ENCODE measurements at places on chromosomes 1 and 21.

- no peak for DNase-seq
Observed at GRCh38 chr1:94434365-94435045, 16.3 kb downstream of the ABCD3 start.

- DNase-seq, result no peak
Observed at GRCh38 chr1:53625766-53626520, 113.0 kb downstream of the GLIS1 start.

GRCh38 chr1:156065212-156065611, 4.3 kb downstream of the RAB25 start:
- DNase-seq, result no peak

DNA sequence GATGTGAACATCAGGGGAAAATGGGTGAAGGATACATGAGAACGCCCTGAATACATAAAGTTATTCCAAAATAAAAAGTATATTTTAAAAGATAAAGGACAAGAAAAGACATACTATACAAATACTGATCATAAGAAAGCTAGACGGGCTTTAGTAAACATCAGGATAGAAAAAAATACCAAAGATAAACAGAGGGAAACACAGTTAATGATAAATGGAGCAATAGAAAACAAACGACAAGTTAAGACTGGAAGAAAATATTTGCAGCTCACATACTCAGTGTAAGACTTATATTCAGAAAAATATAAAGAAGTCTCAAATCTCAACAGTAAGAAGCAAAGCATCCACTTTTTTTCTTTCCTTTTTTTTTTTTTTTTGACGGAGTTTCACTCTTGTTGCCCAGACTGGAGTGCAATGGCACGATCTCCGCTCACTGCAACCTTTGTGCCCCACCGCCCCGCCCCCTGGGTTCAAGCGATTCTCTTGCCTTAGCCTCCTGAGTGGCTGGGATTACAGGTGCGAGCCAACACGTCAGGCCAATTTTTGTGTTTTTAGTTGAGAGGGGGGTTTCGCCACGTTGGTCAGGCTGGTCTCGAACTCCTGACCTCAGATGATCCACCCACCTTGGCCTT, 94.8 kb downstream of the OMA1 start:
- DNase-seq, result no peak

- DNase-seq, result no peak
Observed at GRCh38 chr1:171597203-171597602, 24.8 kb upstream of the MYOCOS start.

- no peak for DNase-seq
Observed at GRCh38 chr1:224498574-224499170, 64.1 kb upstream of the WDR26 start.

- DNase-seq, result no peak
Observed at GRCh38 chr1:240402326-240402725, 209.6 kb downstream of the GREM2 start.

- no peak for DNase-seq
Observed at GRCh38 chr1:197924516-197925123, 7.4 kb downstream of the LHX9 start.

All from activated CD8-positive, alpha-beta memory T cell treated with anti-CD3 and anti-CD28 coated beads for 48 hours (primary cell).